ENCODE measurements at places on chromosomes 6 and 20.

DNA sequence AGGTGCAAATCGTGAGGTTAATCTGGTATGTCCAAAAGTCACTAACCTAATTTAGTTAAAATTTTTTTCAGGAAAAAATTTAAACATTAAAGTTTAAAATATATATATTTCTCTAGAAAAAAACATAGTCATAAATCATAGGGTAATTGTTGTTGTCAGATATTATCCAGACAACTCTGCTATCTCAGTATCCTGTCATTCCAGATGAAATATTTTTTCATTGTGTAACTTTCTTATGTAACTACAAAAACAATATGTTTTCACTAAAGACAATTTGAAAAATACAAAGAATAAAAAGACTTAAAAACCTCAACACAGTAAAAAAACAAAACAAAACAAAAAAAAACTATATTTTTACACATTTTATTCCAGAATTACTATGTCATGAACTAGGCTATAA is 57.6 kb downstream of the TENT5A start:
- no peak for DNase-seq

- peak; percentile 17 for DNase-seq
Measured at GRCh38 chr20:46512943-46513844, at the start of gene ZNF334. TSS of gene ZNF334 (minus strand) at chr20:46513559. CDS start at chr20:46512102, 1,457 bp downstream.

GRCh38 chr6:114785235-114786127 is 442.7 kb upstream of the HS3ST5 start:
- no peak for DNase-seq

DNA sequence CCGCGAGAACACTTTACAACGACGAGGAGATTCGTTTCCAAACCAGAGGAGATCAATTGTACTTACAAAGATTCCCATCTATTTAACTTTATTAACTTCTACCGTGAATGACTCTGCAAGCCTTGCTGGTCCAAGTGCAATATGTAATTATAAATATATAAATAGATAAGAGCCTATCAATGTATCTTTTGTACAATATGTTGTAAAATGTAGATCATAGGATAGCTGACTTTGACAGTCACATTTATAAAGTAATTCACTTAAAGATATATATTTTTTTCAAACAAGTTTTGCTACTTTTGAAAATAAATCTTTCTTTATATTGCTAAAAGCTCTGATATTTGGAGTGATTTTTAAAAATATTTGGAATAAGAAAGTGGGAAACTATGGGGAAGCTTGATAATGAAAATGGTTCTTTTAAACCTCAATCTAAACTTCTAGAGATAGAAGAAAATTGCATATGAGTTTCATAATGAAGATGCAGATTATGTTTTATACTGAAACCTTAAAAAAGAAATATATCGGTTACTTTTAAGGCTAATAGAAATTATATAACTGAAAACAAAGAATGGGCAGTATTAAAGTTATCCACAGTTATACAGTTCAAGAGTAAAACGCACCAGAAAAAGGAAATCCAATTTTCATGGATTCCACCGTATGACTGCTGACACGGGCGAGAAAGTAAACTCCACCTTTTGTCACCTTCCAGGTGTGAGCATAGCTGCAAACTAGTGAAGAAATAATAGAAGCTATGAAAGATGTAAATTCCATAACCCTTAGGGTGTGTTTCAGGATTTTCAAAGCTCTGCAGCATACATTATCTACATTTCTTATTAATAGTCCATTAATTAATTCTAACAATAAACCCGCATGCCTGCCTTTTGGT is 3.3 kb downstream of the TCF21 start:
- no peak for DNase-seq

DNA sequence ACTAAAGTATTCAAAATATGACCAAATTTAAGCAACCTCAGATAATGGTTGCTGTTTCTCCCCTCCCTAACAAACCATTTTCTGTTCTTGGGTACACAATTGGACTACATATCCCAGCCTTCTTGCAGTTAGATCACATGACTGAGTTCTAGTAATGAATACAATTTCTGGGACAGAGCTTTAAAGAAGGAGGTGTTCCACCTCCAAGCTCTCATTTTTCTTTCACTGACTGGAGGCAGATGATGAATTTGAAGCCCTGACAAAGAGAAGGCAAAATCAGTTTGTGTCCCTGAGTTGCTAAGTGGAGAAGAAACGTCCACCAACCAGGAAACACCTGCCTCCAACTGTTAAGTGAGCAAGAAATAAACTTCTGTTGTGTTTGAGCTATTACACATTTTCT is 117.2 kb downstream of the LCA5 start:
- no peak for DNase-seq

GRCh38 chr6:19665613-19665909 is 171.6 kb upstream of the ID4 start:
- no peak for DNase-seq

DNA sequence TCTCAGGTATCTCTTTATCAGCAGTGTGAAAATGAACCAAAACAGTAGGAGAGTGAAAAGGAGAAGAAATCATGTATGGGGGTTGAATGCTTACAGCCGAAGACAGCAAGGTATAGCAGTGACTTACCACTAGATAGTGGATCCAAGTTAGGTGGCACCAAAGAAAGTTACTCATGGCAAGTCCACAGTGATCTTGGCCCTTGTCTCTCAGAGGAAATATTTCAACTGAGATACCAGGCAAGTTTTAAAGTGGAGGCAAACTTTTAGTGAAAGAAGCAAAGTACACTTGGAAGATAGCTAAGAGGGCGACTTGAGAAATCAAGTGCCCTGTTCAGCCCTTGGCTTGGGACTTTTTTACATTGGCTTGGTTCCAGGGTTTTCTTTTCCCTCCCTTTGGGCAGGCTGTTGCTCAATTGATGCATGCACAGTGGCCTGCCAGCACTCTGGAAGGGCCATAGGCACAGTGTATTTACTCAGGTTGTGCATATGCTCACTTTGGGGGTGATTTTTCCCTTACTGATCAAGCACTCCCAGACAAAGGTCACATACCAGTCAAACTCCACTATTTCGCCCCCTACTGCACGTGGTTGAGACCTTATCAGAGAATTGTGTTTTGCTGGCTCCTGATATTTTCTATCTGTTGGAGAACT is 329.5 kb upstream of the KHDRBS2 start:
- no peak for DNase-seq

GRCh38 chr6:37155394-37156312 is 14.3 kb upstream of the PIM1 start:
- DNase-seq: no peak

GRCh38 chr20:57169162-57169561 is 97.3 kb downstream of the BMP7 start:
- DNase-seq: no peak

GRCh38 chr6:136889271-136890193 is 32.6 kb upstream of the SLC35D3 start:
- DNase-seq: no peak

DNA sequence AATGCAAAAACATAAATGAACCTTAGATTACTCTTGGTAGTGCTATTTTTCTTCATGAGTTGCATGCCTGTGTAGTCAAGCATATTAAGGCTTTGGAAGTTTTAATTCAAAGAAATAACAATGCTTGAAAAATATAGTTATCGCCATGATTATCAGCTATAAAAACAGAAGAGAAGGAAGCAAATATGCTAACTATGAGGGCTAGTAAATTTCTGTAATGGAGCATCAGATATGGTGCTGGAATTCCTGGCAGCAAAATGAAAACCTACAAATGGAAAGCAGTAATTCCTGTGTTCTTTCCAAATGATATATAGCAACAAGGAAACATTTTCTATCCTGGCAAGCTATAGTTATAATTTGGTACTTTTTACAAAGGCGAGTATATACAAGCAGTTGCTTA is 29.7 kb downstream of the DOP1A start:
- DNase-seq: no peak

GRCh38 chr20:21322083-21322710 is 19.1 kb downstream of the XRN2 start:
- DNase-seq: no peak

DNA sequence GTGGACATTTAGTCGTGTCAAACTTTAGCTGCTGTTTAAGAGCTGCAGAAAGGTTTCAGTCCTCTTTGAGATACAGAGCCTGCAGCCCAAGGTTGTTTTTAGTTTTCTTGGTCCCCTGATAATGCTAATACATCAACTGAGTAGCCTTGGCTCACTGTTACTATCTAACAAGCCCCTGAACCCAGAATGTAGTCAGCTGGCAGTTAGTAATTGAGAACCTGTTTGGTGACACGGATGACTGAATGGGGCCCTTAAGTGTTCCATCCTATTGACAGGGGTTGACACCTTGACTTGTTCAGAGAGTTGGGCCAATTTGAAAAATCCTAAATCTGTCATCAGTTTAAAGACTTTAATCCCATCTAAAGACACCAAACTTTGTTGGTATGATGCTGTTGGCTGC is 2.8 kb downstream of the RTN4IP1 start:
- no peak for DNase-seq

- DNase-seq: no peak
Measured at GRCh38 chr20:56582542-56582941, 46.6 kb upstream of the TFAP2C start.

DNA sequence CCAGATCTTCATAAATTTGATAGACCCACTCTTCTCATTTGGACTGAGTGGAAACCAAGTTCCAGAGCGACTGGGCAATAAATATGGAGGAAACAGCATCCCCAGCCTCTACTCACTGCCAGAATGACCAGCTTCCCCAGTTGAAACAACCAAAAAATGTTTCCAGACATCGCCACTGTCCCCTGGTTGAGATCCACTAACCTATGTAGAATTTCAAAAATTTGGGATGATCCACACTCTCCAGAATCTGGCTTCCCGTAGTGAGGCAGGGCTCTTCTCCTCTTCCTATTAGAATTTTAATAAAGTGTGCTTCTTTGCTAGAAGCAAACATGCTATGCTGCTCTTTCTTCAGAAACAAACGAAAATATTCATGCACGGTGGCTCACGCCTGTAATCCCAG is 287.0 kb upstream of the SUPT3H start:
- DNase-seq: no peak

DNA sequence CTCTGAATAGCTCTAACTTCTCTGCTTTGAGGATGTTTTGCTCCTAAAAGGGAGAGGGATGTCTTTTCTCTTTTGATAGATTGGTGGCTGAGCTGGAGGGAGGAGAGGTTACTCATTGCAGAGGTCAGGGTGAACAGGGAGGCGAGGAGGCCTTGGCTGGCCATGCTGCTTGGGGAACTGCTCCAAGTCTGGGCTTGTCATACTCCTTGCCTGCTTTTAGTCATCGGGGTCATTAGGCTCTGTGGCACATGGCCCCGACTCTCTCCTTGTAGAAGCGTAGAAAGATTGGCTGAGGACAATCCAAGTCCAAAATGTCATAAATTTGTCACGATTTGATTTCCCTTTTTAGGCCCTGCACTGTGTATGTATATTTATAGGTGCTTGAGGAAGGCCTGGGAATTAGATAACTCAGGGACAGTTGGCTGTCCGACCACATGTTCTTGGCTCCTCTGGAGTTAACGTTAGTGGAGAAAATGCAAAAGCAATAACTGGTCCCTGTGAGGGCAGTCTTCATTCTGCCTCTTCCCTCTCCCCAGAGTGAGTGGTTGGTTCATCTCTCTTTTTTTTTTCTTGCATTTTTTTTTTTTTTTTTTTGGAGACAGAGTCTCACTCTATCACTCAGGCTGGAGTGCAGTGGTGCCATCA is 160.1 kb downstream of the SCP2D1 start:
- no peak for DNase-seq

DNA sequence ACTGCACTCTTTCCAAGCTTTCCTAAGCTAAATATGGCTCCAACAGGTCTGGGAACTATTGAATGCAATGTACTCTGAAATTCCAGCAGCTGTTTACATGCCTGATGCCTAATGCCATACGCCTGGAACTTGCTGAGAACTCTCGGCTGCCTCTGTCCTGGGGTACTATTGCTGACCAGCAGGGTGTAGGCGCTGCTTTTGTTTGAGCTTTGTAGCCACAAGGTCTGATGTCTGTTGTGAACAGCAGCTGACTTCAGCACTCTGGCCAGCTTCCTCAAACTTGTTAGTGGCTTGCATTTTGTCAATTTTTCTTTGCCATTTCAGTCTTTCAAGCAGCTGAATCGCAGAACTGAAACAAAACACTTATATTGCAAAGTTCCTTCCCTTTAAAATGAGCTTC is 26.7 kb downstream of the SAYSD1 start:
- DNase-seq: no peak

Data from activated naive CD8-positive, alpha-beta T cell treated with anti-CD3 and anti-CD28 coated beads, Interleukin-2, amount 50 U/mL, for 16 hours (primary cell).